ENCODE measurements at places on chromosomes 7 and 10. TPM values are rescaled to one million over a fixed set of nuclear protein-coding genes. Genes with fewer than 3 reads are reported as not detected.

DNA sequence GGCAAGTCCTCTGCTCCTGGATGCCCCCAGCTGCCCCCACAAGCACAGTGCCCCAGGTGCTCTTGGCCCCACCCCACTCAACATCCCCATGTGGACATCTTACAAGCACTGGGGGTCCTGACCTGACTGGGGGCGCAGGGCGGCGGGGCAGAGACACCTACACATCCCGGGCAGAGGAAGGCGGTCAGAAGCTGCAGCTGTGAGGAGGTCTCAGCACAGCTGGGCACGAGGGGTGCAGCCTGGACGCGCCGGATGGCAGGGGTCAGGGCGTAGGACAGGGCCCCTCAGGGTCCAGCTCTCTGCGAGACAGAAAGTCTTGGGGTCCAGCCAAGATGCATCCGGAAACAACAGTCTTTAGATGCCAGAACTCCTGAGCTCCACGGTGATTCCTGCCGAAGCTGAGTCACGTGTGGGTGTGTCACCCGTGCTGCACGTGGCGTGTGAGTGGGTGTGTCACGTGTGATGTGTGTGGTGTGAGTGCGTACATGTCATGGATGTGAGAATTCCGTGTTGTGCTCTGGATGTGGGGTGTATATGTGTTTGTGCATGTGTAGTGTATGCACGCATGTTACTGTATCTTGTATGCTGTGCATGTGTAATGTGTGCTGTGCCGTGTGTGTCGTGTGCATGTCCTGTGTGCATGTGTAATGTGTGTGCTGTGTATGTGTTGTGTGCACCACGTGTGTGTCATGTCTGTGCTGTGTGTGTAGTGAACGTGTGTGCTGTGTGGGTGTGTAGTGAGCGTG lies 5.1 kb downstream of the VENTX start:
- no peaks in the 10 kb centered on the region for H3K4me1 ChIP-seq
- H3K27me3 ChIP-seq: peaks cover 47% of the 10 kb centered on the region
- H3K27ac ChIP-seq: no peak overlapping the region
- H3K4me3 ChIP-seq: no peak overlapping the region
- no peaks in the 10 kb centered on the region for H3K36me3 ChIP-seq

The CRHR2 gene
- total RNA-seq: not detected

GRCh38 chr7:132355048-132355447 lies 221.2 kb downstream of the PLXNA4 start:
- H3K27me3 ChIP-seq: no peaks in the 10 kb centered on the region
- H3K36me3 ChIP-seq: peaks cover 2% of the 10 kb centered on the region
- H3K4me3 ChIP-seq: no peak overlapping the region
- H3K27ac ChIP-seq: no peak overlapping the region

GRCh38 chr10:35712486-35712885 lies 70.4 kb upstream of the FZD8 start:
- no peaks in the 10 kb centered on the region for H3K36me3 ChIP-seq
- H3K4me1 ChIP-seq: peaks cover 3% of the 10 kb centered on the region
- no peak overlapping the region for H3K27ac ChIP-seq
- H3K27me3 ChIP-seq: peaks cover 3% of the 10 kb centered on the region
- DNase-seq: no peak
- no peak overlapping the region for H3K4me3 ChIP-seq

DNA sequence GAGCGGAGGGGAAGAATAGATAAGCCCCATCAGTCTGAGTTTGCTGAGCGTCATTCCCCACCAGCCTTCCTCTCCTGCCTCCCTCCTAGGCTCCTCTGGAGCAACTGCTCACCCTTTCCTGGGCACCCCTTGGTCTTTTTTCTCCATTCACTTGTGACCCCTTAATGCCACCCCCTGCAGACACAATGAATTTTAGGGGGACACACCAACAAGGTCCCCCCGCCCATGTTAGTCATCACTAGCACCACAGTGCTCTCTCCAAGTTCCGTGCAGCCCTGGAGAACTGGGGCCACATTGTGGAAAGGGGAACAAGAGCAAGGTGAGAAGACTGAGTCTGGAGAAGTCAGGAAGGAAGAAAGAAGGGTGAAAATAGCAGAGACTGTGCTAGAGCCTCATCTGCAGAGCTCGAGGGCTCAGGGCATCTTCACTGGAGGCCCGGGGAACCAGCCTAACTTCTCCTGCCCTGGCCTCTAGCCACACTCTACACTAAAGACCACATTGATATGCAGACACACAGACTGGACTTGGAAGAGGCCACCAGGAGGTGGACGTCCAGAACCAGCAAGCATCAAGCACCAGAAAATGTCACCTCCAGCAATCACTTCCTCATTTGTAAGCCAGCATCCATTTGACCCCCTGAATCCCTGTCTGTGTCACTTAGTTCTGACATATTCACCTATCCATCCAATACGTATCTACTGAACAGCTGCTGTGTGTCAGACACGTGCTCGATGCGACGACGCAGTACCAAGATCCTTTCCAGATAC lies 17.5 kb downstream of the RGR start:
- DNase-seq: no peak
- peaks cover 17% of the 10 kb centered on the region for H3K27me3 ChIP-seq
- H3K36me3 ChIP-seq: no peaks in the 10 kb centered on the region
- H3K4me3 ChIP-seq: no peak overlapping the region
- H3K27ac ChIP-seq: no peak overlapping the region
- H3K4me1 ChIP-seq: peaks cover 5% of the 10 kb centered on the region

- peaks cover 77% of the 10 kb centered on the region for H3K4me1 ChIP-seq
- H3K4me3 ChIP-seq: no peak overlapping the region
- no peak for DNase-seq
- no peaks in the 10 kb centered on the region for H3K36me3 ChIP-seq
These were observed 33.4 kb upstream of the SH2D4B start for GRCh38 chr10:80504158-80504811.

GRCh38 chr10:35959252-35959651 lies 317.2 kb upstream of the FZD8 start:
- H3K27ac ChIP-seq: no peak overlapping the region
- no peak overlapping the region for H3K4me3 ChIP-seq
- H3K4me1 ChIP-seq: peaks cover 50% of the 10 kb centered on the region
- H3K27me3 ChIP-seq: no peaks in the 10 kb centered on the region
- no peak for DNase-seq

- H3K4me3 ChIP-seq: no peak overlapping the region
- no peak for DNase-seq
These were observed 21.7 kb downstream of the ST8SIA6 start for GRCh38 chr10:17432723-17433122.

The PRSS37 gene
- total RNA-seq: not detected

The SYT15B gene
- 16.6 TPM for total RNA-seq

DNA sequence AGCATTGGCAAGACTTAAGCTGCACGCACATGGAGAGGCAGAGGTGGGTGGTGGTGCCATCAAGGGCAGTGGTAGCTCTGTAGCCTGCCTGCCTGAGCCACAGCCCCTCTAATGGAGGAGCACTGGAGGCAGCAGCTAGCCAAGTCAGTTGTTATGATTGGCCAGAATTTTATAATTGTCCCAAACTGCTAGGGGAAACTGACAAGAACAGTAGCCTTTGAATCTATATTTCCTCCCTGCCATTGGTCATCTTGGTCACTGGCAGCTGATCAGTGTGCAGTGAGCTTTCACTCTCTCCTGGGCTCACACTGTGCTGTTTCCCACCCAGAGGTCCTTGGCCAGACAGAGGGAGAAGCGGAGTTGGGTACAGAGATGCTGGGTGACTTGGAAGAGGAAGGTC lies 9.6 kb upstream of the ZNF783 start:
- peaks cover 10% of the 10 kb centered on the region for H3K4me1 ChIP-seq
- H3K36me3 ChIP-seq: peaks cover 23% of the 10 kb centered on the region
- H3K4me3 ChIP-seq: no peak overlapping the region
- DNase-seq: no peak

The SLIT1 gene
- not detected for total RNA-seq

The LDB3 gene
- 4.0 TPM for total RNA-seq

The CNPY1 gene
- total RNA-seq: not detected

DNA sequence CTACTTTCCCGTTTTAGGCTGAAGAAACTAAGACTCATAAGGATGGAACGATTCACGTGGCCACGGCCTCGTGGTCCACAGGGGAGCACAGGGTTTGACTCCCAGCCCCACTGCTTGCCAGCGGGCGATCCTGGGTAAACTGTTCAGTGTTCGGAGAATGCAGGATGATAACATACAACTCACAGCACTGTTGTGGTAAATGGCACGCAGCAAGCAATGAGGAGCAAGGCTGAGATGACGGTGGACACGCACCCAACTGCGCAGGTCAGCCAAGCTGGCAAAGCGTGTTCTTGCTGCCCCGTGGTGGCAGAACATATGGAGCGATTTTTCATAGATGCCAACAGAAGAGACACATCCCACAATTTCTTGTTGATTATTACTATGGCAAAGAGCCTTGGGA lies 272.7 kb downstream of the DNAJB6 start:
- no peak overlapping the region for H3K4me3 ChIP-seq
- peaks cover under 1% of the 10 kb centered on the region for H3K27me3 ChIP-seq
- H3K27ac ChIP-seq: no peak overlapping the region
- peak; percentile 48 for DNase-seq

DNA sequence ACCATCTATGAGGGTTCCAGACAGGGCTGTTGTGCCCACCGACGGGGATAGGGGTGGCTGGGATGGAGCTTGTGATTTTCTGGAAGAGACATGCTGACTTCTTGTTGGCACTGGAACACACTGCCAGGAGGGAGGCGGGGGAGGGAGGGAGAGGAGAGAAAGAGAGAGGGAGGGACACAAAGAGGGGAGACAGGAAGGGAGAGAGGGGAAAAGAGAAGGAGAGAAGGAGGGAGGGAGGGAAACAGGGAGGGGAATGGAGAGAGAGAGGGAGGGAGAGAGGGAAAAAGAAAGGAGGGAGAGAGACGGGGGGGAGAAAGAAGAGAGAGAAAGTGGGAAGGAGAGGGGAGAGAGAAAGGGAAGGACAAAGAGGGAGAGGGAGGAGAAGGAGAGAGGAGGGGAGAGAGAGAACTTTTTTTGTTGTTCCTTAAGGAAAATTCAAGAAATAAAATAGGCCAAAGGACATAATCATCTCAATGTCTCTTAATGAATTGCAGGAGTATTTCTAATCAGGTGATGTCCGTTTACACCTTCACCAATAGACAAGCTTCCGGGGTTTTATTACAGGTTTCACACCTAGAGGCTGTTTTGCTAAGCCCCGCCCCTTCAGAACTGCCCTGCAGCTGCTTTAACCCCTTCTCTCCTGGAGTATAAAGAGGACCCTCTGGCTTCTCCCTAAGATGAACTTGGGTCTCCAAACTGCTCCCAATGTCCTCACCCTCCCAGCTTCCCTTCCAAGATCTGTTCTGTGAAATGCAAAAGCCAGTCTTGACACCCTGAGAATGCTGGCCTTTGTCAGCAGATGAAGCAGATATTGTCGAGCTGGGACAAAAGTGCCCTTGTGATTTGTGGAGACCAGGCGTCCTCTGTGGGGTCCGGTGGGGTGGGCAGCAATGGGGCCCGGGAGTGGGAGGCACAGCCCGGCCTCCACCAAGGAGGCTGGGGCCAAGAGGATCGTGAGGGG lies 82.0 kb upstream of the GTF2IRD1 start:
- no peaks in the 10 kb centered on the region for H3K27me3 ChIP-seq
- peak overlapping the region; percentile 32 for H3K27ac ChIP-seq
- no peak overlapping the region for H3K4me3 ChIP-seq
- peaks cover 6% of the 10 kb centered on the region for H3K4me1 ChIP-seq
- DNase-seq: no peak

The GHRHR gene
- total RNA-seq: not detected

- peaks cover 6% of the 10 kb centered on the region for H3K36me3 ChIP-seq
- DNase-seq: no peak
- peaks cover 24% of the 10 kb centered on the region for H3K4me1 ChIP-seq
- peak overlapping the region; percentile 89 for H3K27ac ChIP-seq
These were observed 56.8 kb downstream of the ZNF438 start for GRCh38 chr10:30974773-30975415.
